Esophagus mucosa (tissue), 1 donor: ENCODE measurements at places on chromosomes 7 and 10.

GRCh38 chr7:10015687-10016086, 958.0 kb upstream of the PHF14 start:
- ATAC-seq: no peak

DNA sequence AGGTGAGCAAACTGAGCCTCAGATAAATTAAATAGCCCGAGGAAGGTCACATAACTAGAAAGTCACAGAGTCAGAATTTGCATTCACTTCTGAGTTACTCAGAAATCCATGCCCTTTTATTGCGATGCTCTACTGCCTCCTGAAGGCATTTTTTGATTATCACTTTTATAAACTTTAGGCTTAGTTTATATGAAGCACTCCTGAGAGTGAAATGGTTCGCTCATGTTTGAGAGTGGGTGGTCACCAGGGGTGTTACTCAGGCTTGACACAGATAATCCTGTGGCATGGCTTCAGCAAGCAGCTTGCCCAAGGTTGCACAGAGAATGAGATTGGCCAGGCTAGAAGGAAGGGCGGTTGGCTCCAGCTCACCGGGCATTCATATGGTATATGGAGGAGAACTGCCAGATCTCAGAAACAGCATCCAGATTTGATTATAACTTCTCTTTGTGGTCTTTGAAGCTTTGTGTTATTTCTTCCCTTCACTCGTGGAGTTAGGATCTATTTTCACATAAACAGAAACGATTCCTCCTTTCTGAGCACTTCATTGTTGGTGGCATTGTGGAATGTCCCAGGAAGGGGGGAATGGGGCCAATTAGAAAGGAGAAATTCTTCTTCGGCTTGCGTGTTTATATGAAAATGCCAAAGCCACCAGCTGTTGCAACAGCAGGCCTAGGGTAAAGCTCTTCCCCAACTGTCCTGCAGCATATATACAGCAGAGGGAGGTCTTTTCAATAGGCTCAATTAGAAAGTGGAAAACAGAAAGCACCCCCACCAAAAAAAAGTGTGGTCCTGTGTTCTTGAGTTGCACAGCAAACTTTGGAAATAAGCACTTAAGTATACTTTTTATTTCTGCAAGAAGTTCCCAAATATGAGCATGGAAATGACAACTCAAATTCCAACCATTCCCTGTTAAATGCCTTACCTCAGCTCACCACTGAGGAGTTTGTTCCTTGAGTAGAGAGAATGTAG, 628.8 kb downstream of the SUGCT start:
- ATAC-seq: no peak

- peak; percentile 51 for ATAC-seq
Measured at GRCh38 chr7:55212838-55213237, 152.3 kb upstream of the LANCL2 start.

DNA sequence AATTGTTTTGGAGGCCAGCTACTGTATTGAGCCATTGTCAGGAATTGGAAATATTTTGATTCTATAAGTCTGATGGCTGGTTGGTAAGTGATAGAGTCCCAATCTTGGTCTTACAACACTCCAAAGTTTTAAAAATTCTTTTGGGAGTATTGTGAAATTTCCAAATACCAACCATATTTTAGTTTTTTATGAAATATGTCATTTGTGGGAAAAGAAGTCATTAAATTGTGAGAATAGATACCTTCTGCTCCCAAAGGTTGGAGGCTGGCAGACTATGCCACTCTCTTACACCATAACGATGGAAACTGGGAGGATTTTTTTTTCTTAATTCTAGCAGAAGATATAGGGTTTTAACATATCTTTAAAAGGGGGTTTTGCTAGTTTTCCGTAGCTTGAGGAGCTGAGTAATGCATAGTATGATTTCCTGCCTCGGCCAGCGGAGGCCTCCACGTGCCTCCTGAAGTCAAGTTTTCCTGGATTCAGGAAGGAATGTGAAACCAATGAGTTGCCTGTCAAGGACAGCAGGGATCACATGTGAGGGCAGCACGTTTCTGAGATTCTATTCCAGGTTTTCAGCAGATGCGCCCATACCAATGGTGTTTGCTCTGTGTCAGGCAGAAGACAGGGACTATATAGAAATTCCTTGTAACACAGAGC, 92.2 kb upstream of the LAMB4 start:
- no peak for ATAC-seq

DNA sequence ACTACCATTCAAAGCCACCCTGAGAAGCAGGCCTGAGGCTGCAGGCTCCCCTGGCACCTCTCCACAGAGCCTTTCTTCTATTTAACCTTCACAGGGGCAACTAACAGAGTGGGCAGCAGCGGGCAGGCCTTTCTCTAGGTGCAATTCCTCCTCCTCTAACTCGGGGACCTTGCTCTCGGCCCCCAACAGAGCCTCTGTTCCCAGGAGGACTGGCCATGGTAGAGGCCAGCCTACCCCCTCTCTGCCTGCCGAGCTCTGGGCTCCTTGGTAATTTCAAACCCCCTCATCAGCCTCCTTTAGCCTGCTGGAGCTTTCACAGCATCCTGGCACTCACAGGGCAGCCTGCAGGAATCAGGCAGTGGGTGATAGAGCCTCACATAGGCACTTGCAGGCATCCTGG, 920.8 kb upstream of the ZNF722 start:
- no peak for ATAC-seq

DNA sequence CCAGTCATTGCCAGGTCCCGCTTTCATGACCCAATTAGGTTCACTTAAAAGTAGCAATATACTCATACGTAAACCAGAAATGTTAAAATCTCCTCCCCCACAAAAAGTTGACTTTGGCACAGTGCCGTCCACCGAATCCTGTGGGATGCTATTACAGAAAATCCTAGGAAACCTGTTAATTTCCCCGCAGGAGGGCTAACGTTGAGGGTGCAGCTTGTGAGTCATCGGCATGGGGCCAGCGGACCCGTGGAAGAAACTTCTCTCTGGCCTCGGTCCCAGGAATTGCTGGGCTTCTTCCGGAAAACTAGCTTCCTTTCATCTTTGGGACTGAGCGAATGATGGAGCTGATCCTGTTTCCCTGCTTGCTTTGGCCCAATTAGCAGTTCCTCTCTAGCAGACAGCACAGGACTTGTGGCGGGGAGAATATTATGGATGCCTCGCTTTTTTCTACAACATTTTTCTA, 13.5 kb downstream of the CRYGN start:
- no peak for ATAC-seq

DNA sequence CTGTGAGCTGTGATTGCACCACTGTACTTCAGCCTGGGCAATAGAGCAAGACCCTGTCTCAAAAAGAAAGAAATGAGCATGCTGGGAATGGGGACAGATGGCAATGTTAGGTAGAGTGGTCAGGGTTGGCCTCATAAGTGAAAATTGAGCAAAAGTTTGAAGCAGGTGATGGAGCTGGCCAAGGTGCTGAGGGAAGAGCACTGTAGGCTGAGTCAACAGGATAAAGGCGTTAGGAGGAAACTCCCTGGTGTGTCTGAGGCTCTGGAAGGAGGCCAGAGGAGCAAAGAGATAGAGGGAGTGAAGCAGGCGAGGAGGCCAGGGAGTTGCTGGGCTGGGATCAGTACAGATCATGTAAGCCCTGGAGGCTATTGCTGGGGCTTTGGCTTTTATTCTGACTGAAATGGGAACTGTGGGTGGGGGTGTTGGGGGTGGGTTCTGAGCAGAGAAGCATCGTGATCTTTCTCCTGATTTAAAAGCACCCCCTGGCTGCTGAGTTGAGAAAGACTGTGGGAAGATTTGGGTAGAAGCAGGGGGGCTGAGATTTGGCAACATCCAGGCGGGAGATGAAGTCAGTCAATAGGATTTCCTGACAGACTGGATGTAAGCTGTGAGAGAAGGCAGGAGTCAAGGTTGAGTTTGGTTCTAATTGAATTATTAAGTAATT, 52.5 kb upstream of the VKORC1L1 start:
- no peak for ATAC-seq

DNA sequence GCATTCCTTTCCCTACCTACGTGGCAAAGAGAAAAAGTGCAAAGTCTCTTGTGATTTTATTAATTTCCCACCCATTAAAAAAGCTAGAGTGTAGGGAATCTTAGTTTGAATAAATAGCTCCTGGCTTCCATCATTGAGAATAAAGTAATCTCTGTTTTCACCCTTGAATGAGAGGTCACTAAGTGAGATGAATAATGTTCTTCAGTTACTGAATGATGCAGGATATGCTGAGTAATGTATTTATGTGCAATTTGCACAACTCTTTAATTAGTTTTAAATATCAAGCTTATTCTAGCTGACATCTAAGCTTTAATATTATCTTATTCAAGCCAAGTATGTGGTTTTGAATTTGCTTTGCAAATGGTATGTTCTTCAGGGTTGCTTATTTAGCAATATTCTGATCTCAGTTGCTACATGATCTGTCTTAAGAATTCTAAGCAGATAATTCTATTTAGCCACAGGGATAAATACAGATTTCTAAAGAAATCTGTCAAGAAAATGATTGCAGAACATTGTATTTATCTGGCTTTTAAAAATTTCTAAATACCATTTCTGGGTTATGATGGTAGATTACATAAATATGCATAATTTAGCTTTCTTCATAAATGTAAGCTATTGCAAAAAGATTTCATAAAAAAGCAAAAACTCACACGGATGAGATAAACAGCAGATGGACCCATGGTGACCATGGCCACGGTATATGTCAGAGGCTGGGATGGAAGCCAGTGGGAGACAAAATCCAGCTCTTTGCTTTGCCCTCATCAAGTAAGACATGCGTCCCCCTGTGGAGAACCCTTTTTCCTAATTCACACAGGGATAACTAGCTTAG, 141.0 kb downstream of the MACC1 start:
- ATAC-seq: no peak

GRCh38 chr7:40000734-40001315, 50.8 kb downstream of the CDK13 start:
- ATAC-seq: no peak

DNA sequence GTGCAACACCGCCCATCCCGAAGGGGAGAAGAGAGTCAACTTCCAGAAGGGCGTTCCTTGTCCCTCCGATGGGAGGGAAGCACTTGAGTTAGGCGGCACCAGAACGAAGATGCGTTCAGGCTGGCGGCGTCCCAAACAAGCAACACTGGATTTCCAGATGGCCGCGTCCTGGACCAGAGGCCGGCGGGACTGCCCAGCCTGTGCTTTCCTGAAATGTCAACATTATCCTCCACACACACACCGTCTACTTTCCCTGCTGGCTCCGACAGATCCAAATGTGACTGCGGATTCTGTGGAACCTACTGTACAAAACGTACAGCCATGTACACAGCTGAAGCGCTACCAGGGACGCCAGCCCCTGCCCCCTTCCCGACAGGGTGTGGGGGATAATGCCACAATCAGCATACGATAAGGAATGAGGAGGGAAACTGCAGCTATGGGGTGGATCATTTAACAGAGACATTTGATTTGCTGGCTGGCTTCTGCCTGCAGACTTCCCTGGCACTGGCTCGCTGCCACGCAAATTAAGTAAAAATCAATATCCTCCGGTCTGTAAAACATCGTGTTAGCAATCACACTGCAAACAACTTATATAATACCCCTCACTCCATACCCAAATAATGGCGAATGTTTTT, 82.1 kb downstream of the ZRANB1 start:
- no peak for ATAC-seq

- no peak for ATAC-seq
Measured at GRCh38 chr10:133462512-133463305, 9.0 kb downstream of the SCART1 start.

DNA sequence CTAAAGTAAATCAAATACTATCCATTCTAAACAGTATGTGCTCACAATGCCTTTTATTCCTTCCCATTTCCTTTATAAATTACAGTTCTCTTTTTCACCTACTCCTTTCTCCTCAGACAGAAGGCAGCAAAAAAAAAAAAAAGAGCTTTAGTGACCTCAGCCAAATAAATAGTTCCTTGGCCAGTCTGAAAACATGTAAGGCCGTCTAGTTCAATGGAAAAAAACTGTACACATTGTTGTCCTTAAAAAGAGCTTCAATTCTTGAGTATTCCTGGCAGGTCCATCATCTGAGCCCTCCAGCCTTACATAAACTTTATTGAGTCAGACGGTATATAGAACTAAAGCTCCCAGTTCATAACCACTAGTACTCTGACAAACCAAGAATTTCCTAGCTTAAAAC, 185.4 kb downstream of the CACNA2D1 start:
- no peak for ATAC-seq

DNA sequence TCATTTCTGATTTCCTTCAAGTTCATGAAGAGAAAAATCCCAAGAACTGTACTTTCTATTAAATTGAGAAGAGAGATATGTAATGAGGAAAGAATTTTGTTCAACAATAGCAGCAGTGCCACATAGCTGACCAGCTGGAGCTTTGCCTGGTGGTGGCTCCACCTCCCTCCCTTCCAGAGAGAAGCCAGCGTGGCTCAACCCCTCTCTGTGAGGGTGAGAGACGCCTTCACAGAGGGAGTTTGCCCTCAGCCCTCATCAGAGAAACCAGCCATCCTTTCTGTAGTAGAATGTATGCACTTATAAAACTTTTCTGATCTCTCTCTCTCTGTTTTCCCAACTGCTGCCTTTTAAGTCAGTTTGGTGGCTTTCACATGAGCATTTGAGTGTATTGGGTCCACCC, 20.5 kb upstream of the COL1A2 start:
- no peak for ATAC-seq

DNA sequence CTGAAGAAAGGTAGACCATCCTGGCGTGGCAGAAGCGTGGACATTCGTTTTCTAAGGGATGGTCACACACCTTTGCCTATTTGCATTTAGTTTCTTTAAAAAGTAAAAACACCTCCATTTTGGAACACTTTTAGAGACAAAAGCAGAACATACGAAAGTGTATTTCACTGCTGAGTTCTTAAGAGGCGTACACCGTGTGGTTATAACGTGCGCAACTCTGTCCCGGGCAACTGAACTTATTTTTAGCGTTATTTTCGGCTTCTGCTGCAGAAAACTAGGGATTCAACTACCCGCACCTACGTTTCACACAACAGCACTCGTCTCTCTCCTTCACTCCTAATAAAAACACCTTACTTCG, 557 bp upstream of the LSM8 start:
- ATAC-seq: no peak

DNA sequence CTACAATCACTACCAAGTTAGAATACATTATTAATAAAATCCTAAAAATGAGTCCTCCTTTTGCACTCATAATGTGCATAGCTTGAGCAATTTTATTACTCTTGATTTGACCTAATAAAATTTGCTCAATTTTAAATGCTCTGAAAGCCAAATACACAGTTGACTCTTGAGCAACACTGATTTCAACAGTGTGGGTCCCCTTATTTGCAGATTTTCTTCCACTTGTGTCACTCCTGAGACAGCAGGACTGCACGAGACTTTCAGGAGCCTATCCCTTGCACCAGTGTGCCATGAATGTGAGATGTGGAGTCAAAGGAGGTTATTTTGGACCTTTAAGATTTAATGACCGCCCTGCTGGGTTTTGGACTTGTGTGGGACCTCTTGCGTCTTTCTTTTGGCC, 23.2 kb downstream of the RNF216 start:
- ATAC-seq: no peak

DNA sequence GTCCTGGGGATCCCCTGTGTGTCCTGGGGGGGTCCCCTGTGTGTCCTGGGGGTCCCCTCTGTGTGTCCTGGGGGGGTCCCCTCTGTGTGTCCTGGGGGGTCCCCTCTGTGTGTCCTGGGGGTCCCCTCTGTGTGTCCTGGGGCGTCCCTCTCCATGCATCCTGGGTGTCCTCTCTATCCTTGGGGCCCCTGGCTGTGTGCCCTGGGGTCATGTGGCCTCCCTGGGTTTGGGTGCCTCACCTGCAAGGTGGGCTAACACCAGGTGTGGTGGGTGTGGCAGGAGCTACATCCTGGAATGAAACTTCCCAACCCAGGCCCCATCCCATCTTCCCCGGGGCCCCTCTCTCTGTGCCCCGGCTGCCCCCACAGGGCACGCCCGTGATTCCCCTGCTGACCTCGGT, 4.9 kb downstream of the CYP2W1 start:
- no peak for ATAC-seq
